ENCODE measurements at places on chromosomes 2 and 18.

DNA sequence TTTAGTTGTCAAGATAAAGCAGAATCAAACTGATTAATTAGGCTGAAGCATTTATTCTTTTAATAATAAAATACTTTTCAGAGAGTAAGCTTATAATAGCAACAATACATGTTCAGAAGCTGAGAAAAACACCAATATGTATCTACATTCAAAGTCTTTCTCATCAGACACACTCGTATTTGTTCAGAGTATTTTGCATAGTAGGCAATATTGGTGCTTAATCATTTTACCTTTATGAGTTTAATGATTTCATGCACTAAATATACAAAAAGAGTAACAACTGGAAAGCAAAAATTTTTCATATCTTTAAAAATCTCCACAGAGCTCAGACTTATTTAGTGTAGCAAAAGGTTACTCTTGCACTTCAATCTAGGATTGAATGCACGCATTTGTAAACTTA, 313.9 kb downstream of the ZEB2 start:
- no peak for DNase-seq

DNA sequence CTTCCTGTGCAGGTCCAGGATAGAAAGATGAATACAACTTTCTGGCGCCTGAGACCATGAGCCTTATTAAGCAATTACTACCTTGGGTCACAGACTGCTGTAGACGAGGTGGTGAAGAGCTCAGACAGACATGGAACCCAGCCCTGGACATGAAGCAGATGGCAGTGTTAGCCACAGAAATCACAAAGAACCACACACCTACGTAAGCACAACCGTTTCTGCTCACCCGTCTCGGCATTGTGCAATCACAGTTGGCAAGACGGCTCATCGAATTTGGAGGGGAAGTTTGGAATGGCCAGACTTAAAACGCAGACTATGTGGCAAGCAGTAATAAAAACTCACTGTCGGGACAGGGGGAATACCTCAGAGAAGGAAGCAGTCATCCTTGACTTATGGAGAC, 24.3 kb upstream of the ASPRV1 start:
- no peak for DNase-seq

- DNase-seq, result no peak
Observed at GRCh38 chr2:65390134-65390533, 42.3 kb downstream of the SPRED2 start.

- no peak for DNase-seq
Observed at GRCh38 chr18:3907955-3908354, 458.0 kb downstream of the TGIF1 start.

GRCh38 chr2:109611467-109612095, 2.2 kb downstream of the SEPTIN10 start:
- peak; percentile 15 for DNase-seq

DNA sequence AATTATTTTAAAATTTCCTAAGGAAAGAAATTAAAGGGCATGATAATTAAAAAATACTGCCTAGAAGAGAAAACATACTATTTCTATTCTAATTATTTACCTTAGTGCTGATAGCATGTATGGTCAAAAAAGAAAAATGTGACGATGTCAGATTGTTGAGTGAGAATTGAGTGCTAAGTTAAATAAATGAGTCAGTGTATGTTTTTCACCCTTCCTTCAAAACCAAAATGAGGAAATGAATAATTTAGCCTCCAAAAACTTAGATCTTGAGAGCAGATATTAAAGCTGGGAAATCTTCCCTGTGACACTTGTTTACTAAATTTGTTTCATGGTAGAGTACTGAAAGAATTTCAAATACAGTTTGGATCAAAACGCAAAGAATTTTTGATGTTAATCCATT, 58.6 kb upstream of the NYAP2 start:
- no peak for DNase-seq

- DNase-seq, result no peak
Observed at GRCh38 chr2:47016172-47016913, 100.7 kb upstream of the MCFD2 start.

GRCh38 chr2:64459575-64459974, 5.6 kb downstream of the LGALSL start:
- no peak for DNase-seq

DNA sequence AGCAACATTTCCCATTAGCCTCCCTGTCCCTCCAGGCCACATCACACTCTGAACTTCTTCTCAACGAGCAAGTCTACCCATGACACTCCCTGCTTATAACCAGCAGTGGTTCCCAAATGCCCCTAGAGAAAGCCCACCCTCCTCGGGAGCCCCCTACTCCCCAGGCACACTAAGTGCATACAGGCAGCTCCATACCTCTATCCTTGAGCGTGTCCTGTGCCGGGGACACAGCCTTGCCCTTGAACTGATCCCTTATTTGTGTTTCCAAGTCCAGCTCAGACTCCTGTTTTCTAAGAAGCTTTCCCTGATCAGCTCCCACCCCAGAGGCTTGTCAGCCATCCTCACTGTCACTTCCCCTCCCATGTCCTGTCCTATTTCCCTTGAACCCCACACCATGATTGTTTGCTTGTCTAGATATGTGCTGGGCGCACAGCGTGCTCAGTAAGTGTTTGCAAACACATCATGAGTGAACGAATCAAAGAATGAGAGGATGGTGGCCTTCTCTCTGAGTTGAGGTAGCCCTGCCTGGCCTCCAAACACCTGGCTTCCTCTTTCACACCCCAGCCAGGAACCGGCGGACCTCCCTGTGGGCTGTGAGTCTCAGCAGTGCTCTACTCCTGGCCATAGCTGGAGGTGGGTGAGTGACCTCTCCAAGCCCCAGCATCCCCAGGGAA, 2.1 kb downstream of the TEX51 start:
- DNase-seq, result no peak

DNA sequence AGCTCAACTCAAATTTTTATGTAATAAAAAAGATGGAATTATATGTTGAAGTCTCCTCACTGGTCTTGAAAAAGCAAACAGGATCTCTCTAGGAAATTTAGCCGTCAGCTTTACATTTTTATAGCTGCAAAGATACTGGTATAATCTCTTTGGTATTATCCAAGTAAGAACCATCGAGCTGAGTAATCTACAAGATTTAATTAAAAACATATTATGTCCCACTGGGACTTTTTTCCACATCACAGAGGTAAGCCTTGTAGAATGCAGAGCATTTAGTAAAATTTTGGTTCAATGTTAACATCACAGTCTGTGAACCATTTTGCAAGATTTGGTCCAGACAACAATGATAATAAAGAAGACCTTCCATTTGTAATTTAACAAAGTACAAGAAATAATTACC, 162.6 kb upstream of the SLC39A10 start:
- DNase-seq, result no peak

- no peak for DNase-seq
Observed at GRCh38 chr2:127361929-127362885, 25.6 kb downstream of the MAP3K2 start.

Data from NCI-H1436 treated with DMSO at 0.1 percent for 48 hours (cell line).